ENCODE measurements at places on chromosomes 1 and 21.

GRCh38 chr1:183263886-183264602 lies 78.0 kb downstream of the LAMC2 start:
- DNase-seq: no peak

DNA sequence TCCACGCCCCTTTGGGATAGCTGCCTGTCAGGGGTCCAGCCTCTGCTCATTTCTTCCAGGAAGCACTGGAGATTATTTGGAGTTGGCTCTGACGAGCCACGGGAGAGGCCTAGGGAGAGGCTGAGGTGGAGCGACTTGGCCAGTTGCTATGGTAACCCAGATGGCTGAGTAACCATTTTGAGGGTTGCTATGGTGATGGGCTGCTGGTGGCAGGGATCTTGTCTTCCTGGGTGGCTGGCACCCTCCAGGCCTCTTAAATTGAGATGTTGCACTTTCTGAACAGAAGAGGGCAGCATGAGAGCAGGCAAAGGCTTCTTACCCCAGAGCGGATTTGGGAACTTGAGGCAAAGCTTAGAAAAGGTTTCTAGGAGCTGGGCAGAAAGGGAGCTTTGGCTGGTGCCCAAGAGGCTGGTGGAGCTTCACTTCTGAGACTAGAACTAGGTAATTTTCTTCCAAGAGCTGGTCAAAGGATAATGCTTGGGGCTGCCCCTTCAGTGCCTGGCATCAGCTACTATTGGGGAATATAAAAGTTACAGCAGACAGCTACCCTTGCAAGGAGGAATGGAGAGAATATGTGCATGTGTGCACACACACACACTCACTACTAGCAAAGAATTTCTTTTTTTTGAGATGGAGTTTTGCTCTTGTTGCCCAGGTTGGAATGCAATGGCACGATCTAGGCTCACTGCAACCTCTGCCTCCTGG lies 72.5 kb downstream of the NDUFS5 start:
- DNase-seq: peak; percentile 92

DNA sequence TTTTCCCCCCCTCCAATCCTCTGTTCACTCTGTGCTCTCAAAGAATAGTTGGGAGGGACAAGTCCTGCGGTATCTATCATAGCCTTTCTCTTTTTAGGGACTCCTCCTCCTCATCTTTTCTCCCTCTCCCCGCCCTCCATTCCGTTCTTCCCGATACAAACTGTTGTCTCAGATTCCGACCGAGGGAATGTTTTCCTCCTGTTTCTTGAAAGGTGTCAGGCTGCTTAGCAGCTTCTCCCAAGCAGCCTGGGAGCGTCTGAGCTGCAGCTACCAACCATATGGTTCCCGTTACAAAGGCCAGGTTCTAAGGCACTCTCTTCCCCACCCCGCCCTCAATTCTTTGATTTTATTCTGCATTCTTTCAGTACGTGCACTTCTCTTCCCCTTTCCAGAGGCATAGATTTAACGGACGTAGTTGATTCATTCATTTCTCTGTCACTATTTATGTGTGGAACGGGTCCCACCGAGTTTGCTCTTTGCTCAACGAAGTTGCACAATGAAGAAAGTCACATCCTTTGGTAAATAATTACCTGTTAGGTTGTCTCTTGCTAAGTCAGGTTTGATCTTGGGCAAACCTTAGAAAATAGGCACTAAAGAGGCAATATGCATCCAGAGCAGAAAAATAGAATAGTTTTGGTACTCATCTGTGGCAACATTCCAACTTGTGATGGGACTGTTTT lies 2.8 kb downstream of the ADGRL2 start:
- DNase-seq: peak; percentile 70

- no peak for DNase-seq
Measured at GRCh38 chr1:159152031-159152430, 19.4 kb upstream of the CADM3 start.

DNA sequence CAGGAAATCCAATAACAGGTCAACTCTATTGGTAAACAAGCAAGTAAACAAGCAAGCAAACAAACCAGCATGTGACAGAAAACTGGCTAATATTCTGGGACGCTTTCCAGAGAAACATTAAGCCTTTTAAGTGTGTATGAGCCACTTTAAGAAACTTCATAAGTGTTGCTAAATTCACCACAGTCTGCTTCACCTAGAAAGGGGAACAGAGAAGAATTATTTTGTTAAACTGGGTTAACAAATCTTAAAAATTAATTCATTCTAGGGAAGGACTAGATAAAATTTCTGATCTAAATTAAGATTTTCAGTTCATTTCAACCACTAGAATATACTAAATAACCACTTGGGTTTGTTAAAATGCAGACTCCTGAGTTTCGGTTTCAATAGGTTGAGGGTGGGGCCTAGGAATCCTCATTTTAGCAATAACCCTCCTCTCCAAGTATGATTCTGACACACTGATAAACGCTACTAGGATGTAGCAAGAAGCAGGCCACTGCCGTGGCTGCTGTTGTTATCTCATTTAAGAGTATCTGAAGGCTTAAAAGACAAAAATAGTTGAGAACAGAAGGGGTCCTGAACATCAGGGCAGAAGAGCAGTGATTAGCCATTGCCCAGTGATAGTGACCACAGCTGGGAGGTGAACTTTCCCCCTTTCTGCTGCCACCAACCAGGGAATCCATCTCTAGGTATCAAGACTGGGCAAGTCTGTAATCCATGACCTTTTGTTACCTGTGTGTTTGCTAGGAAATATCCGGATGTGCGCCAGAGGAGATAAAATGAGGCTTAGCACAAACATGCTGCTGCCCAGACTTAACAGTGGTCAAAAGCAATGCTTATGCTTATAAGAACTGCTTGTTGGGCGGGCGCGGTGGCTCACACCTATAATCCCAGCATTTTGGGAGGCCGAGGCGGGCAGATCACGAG lies 11.2 kb downstream of the CREG1 start:
- DNase-seq: no peak

GRCh38 chr1:150511551-150511950 lies 3.6 kb downstream of the ECM1 start:
- no peak for DNase-seq

DNA sequence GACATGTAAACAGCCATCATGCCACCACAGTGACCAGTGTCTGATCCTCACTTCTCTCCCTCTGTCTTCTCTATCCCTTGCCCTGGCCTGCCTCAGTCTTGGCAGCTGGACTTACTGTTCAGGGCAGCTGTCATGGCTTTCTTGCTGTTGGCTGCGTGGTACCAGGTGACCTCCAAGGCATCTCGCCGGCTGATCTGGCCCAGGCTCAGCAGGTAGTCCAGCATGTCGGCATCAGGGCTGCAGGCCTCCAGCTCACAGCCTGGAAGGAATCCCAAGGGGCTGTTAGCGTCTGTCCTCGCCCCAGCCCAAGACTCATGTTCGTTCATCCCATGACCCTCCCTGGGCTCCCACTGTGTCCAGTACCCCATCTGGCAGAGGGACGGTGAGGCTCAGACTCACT lies 3.6 kb downstream of the FAM151A start:
- DNase-seq: no peak

All from adipocyte (in vitro differentiated cells).